ENCODE measurements at places on chromosomes 1 and 21. TPM values are rescaled to one million over a fixed set of nuclear protein-coding genes. Genes with fewer than 3 reads are reported as not detected.

Gene SH2D5
- total RNA-seq: 0.46 TPM

Gene RGS16
- under 0.01 TPM for total RNA-seq

Gene SNRNP40
- total RNA-seq: 160 TPM

Gene RNU1-4
- 5,836 TPM for total RNA-seq

Gene AKR7A2
- 77.4 TPM for total RNA-seq

Data from epithelial cell of umbilical artery (primary cell).